ENCODE measurements at places on chromosomes 16 and 17.
A peak's percentile ranks its signal among the peaks of the same experiment; 100 is the strongest.

GRCh38 chr17:20284570-20285295, 182.6 kb downstream of the LGALS9B start:
- DNase-seq = no peak

DNA sequence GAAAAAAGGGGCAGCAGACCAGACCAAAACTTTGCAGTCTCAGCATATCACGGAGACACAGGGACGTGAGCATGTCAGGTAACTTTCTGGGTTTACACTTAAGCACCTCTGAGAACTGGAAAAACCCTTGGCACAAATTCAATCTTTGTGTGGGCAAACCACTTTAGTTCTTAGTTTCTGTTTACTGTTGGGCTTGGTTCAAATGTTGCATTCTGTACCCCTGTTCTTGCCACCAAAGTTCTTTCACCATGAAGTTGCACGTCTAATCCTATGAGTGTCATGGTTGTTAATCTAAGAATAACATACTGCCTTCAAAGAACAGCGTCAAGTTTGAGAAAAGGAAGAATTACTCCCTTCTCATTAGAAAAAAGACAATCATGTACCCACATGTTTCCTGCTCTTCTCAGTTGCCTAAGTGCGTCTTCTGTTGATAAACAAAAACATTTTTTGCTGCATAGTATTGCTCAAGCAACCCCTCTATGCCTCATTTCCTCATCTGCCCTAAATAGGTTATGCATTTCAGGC, 11.6 kb downstream of the KRT33A start:
- no peak for DNase-seq

DNA sequence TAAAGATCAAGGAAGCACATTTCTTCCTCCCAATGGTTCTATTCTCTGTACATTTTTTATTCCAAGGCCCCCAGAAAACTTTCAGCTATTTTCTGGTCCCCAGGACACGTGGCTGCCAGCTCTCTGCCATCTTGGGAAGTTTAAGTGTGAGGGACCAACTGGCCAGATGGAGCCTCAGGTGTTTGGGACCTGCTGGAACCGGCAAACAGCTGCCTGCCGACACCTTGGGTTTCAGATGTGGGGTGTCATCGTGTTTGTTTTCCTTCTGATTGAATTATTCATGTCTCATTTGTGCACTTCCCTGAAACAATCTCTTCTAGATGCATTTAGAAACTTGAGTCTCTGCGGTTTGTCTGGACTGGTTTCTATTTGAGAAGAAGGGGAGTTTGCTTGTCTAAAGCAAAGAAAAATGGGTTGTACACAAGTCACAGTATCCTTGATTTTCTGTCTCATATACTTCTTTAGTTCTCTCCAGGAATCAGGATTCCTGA, 386.5 kb downstream of the SLC39A11 start:
- no peak for DNase-seq

DNA sequence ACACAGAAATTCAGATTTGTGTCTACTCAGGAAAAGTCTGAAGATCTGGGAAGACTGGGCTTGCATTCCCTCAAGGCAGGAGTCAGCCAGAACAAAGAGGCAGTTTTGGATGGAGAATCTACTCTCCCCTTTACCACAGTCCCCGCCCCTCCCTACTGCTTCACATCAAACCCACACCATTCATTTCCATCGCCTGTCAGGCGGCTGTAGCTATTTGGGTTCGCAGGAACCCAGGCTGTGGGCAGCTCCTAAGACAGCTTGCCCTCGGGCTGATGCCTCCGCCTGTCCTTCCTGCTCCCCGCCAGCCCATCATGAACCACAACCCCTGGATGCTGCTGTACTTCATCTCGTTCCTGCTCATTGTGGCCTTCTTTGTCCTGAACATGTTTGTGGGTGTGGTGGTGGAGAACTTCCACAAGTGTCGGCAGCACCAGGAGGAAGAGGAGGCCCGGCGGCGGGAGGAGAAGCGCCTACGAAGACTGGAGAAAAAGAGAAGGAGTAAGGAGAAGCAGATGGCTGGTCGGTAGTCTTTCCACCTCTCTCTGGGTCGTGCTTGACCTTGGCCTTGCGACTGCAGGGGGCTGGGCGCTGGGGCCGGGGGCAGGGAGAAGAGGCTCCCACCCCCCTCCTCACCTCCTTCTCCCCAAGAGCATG, 27.0 kb upstream of the ABCC3 start:
- no peak for DNase-seq

DNA sequence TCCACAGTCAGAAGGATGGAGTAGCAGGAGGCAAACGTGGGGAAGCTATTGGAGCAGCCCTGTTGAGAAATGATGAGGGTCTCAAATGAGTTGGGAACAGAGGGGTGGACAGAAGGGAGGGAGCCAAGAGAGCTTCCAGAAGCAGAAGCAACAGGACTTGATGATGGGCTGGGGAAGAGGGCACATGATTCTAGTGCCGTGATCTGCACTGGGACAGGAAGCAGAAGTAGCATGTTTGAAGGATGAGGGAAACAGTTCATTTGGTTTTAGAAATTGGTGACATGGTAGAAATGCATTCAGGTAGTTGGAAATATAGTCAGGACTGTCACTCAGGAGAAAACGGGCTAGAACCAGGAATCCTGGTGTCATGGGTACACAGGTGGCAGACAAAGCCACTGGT, 19.4 kb downstream of the EMP2 start:
- DNase-seq = no peak

- peak; percentile 67 for DNase-seq
These were observed 51.8 kb downstream of the SMPD3 start for GRCh38 chr16:68396481-68396880.

- no peak for DNase-seq
These were observed 55.5 kb upstream of the GPRC5B start for GRCh38 chr16:19940195-19940594.

DNA sequence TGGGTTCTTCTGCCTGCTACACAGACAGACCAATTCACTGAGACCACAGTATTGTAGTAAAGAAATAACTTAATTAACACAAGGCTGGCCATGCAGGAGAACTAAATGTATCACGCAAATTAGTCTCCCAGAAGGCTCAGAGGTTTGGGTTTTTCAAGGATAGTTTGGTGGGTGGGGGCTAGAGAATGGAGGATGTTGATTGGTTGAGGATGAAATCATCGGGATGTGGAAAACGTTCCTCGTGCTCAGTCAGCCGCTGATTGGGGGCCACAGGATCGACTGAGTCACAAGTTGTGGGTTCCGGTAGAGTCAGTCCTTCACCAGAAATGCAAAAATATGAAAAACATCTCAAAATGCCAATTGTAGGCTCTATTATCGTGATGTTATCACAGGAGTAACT, 18.7 kb downstream of the RHOT1 start:
- no peak for DNase-seq

DNA sequence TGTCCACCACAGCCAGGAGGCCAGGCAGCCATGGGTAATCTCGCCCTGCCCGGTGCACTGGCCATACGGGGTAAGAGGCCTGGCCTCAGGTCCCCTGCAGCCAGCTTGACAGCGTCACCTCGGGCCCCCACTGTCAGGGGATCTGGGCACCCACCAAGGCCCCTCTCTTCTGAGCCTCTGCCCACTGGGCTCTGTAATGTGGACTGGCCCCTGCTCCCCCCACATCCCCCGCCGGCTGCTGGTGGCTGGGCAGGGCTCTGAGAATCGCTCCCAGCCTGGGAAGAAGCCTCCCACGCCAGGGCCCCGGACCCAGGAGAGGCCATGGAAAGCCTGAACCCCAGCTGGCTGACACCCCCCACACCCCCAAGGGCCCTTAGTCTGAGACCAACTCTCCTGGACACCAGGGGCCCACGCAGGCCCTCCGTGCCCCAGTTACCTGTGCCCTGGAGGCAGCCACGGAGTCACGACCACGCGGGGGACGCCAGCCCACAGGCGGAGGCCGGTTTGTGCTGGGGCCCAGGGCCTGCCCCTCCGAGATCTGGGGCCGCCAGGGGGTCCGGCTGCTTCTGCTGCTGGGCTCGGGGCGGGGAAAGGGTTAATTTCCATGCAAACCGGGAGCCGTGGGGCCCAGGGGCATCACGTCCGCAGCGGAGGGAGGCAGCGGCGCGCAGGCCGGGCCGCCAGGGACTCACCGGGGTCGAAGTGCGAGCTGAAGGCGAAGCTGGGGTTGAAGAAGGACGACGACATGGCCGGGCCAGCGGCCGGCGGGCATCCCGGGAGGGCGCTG, at the start of gene PVALEF:
Gene PVALEF, plus strand, starts transcription at position 262 of the 787 bp plus-strand sequence. CDS start 15,720 bp downstream, outside the sequence.
- DNase-seq = peak; percentile 44

Measured in HTR-8/SVneo (cell line).